GM18507 (cell line): ENCODE measurements at places on chromosomes 11 and 22.
A peak's percentile ranks its signal among the peaks of the same experiment; 100 is the strongest.

DNA sequence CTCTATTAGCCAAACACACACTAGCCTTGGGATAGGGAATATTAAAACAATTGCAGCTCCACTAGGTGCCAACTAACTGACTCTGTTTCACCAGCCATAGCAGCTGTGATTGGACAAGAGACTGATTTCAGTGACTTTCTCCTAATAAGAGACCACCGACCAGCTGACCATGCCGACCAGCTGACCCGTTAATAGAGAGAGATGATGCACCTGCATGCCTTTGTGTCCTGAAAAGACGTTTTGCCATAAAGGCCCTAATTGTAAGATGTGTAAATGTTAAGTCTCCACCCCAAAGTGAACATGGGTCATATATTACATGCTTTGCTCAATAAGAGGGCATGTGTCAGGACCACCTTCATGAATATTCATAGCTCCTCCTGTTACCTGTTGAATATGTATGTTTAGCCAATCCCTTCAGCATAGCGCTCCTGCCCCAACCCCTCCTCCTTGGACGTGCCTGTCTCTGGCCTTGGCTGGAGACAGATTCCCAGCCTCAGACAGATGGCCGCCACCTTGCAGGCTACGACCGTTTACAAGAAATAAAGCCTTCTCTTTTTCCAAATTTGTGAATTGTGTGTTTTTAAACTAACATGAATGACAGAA, 1.3 kb upstream of the NADSYN1 start:
- no peak for DNase-seq

GRCh38 chr22:16974298-16975084, 33.5 kb downstream of the GAB4 start:
- no peak for DNase-seq

GRCh38 chr11:2449548-2450320, 4.9 kb downstream of the KCNQ1 start:
- no peak for DNase-seq

GRCh38 chr11:61392981-61393595, 701 bp downstream of the TMEM216 start:
- no peak for DNase-seq

DNA sequence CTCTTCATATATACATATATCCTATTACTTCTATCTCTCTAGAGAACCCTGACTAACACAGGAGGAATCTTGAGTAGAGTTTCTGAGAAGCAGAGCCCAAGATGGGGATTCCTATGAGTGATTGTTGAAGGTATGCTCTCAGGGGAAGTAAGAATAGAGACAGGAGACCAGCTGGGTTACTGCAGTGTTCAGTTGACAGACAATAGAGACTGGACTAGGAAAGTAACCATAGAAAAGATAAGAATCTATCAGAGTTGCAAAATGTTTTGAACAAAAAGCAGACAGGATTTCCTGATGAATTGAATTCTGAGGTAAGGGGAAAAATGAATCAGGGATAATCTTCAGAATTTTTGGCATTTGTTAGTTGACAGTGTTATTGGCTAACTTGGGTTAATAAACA, 54.4 kb downstream of the SLC17A6 start:
- no peak for DNase-seq

GRCh38 chr11:17209939-17210245, 2.1 kb upstream of the PIK3C2A start:
- no peak for DNase-seq

GRCh38 chr11:117600234-117600783, 196.7 kb downstream of the DSCAML1 start:
- no peak for DNase-seq

- no peak for DNase-seq
These were observed 2.3 kb downstream of the CXCR5 start for GRCh38 chr11:118885831-118886565.

- DNase-seq: peak; percentile 77
These were observed 14.6 kb upstream of the NRGN start for GRCh38 chr11:124724979-124725718.

DNA sequence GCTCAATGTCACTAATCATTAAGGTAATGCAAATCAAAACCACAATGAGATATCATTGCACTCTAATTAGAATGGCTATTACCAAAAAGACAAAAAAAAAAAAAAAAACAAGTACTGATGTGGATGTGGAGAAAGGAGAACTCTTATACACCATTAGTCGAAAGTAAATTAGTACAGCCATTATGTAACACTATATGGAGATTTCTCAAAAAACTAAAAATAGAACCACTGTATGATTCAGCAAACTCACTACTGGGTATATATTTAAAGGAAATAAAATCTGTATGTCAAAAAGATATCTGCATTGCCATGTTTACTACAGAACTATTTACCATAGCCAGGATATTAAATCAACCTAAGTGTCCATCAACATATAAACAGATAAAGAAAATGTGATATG, 265.4 kb upstream of the ARHGAP20 start:
- DNase-seq: no peak
